Stimulated activated CD8-positive, alpha-beta memory T cell treated with anti-CD3 and anti-CD28 coated beads, Interleukin-4, amount 100 ng/mL, for 1 hour (primary cell): ENCODE measurements at places on chromosomes 16 and 17.

GRCh38 chr17:81428948-81429774, 33.9 kb downstream of the BAHCC1 start:
- no peak for DNase-seq

DNA sequence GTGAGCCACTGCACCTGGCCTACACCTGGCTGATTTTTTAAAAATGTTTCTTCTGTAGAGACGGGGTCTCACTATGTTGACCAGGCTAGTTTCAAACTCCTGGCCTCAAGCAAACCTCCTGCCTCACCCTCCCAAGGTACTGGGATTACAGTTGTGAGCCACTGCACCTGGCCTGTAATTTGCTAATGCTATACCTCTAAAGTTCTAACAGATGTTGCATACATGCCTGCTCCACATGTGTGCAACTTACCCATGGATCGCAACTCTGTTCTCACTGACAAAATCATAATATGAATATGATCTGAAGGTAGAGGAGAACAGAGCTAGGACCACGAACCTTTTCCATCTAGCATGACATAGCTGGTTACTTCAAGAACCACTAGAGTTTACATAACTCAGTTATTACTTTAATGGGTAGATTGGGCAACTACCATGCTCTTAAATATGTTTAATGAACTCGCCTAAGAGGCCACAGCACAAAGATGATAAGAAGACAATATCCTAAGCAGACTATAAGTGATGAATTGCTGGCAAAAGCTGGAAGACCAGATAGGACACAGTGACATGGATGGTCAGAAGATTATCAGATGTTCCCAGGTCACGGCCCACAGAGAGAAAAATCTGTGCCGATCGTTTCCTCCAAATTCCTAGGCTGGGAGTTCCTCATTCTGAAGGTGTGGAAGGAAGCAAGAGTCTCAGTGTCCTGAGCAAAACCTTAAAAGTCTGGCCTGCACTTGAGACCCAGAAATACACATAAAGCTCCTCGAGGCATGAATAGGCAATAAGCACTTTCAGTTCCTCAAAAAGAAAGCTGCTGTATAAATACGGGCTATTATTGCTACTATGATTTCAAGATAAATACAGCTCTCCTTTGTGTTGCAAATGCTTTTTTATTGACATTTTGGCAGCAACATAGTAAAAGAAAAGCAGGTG, 53.6 kb upstream of the ICAM2 start:
- no peak for DNase-seq

- DNase-seq = no peak
Measured at GRCh38 chr16:31362476-31363405, 7.8 kb downstream of the ITGAX start.

DNA sequence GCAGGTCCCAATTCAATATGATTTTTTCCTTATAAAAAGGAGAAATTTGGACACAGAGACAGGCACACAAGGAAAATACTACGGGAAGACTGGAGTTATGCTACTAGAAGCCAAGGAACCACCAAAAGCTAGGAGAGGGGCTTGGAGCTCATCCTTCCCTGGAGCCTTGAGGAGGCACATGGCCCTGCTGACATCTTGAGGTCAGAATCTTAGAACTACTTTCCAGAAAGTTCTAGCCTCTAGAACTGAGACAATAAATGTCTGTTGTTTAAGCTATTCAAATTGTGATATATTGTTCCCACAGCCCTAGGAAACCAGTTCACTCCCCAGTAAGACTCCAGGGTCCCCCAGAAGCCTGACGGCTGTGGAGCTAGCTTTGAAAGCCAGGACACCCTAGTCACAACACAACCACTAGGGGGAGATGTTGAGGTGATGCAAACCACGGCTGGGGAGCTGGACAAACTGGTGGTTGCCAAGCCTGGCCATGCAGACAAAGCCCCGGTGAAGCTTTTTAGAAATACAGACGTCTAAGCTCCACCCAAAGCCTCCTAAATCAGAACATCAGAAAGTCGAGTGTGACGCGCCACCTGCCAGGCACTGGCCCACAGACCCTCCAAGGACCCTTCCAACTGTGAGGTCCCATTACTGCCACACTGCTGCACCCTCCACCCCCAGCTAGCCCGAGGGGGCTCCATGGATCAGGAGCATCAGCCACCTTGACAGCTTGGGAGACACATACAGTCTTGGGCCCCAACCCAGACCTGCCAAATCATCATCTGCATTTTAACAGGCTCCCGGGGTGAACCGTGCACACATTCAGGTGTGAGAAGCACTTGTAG, 106.4 kb downstream of the SLC39A11 start:
- DNase-seq = peak; percentile 16

GRCh38 chr16:52035436-52035835, 511.5 kb downstream of the TOX3 start:
- DNase-seq = no peak

- no peak for DNase-seq
Measured at GRCh38 chr17:72913142-72913682, 179.3 kb downstream of the SLC39A11 start.

DNA sequence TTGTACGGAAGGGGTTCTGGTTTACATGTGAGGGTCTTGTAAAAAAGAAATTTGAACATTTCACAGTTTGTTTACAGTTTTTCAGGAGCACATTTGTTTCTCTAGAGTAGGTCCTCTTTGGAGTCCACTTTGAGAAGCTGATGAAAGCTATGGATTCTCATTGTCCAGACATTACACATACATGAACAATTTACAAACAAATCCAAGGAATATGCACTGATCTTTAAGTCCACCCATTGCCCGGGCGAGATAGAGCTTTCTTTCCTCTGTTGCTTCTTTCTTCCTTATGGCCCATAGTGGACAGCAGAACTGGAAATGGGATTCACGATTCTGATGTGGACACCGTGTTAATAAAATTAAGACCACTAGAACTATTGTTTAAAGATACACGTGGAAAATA, 1.9 kb downstream of the DCAF7 start:
- no peak for DNase-seq

GRCh38 chr17:64377769-64378282, 12.8 kb downstream of the PECAM1 start:
- DNase-seq = no peak

DNA sequence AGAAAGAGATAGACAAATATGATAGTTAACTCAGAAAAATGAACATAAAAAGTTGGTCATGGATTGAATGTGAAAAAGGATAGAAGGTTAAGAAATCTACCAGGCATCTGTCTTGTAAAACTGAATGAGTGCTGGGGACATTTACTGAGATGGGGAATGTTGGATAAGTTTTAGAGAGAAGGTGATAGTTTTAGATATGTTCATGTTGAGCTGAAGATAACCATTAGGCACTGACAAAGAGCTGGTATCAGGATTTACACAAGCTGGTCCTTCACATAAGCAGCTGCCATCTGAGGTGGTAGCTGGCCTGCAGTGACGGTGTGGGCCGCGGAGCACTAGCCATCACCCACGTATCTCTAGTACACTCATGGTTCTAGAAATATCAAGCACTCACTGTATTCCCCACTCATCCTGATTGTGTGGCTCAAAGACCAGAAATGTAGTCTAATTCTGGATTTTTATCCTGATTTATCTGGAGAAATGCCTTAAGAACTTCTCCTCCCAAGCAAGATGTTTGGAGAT, 194.4 kb upstream of the KCNJ16 start:
- no peak for DNase-seq
